ENCODE measurements at places on chromosomes 13 and 19.

DNA sequence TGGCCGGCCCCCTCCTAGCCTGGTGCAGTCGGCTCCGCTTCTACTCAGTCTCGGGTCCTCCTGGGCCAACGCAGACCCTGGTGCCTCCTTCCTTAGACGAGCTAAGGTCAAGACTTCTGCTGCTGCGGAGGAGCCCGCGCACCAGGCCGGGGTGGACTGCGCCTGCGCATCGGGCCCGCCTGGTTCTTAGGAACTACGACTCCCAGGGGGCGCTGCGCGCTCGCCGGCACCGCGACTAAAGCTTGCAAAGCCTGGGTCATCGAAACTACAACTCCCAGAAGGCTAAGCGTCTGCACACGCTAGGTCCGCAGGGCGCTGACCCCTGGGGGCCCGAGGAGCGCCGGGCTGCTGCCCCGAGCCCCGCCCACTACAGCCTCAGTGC, at the start of gene ZNF835:
Gene ZNF835 (minus strand): TSS at position 145 of the 382 bp plus-strand sequence. CDS start 6,559 bp downstream, outside the sequence.
- peak; percentile 75 for DNase-seq

GRCh38 chr13:34412295-34412694, 529.8 kb upstream of the NBEA start:
- no peak for DNase-seq

GRCh38 chr19:4524808-4525562, 6.7 kb upstream of the PLIN4 start:
- peak; percentile 53 for DNase-seq

DNA sequence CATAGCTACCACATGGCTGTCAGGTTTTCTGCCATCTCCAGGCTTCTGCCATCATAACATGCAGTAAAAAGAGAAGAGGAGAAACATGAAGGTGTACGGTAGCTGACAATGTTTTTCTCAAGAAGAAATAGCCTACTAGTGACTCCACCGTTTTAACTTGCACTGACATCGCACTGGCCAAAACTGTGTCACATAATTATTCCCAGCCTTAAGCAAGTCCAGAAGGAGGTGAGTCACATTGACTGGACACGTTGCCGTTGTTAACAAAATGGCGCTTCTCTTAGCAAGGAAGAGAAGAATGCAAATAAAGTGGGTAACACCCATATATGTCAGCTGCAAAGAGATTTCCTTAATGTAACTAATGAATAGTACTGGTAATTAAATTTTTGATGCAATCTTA, 810.4 kb upstream of the SLC10A2 start:
- no peak for DNase-seq

DNA sequence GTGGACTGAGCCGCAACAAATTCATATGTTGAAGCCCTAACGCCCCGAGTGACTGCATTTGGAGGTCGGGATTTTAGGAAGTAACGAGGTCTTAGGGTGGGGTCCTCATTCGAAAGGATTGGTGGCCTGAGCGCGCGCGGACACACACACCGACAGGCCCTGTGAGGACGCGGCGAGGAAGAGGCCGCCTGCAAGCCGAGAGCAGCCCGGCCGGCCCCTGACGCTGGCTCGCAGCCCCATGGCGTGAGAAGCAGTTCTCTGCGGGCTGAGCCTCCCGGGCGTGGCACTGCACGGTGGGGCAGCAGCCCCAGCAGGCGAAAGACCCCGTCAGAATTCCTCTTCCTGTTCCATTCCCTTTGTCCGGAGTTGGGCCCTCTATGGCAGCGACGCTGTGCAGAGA, 131.2 kb downstream of the CRYL1 start:
- DNase-seq, result no peak

DNA sequence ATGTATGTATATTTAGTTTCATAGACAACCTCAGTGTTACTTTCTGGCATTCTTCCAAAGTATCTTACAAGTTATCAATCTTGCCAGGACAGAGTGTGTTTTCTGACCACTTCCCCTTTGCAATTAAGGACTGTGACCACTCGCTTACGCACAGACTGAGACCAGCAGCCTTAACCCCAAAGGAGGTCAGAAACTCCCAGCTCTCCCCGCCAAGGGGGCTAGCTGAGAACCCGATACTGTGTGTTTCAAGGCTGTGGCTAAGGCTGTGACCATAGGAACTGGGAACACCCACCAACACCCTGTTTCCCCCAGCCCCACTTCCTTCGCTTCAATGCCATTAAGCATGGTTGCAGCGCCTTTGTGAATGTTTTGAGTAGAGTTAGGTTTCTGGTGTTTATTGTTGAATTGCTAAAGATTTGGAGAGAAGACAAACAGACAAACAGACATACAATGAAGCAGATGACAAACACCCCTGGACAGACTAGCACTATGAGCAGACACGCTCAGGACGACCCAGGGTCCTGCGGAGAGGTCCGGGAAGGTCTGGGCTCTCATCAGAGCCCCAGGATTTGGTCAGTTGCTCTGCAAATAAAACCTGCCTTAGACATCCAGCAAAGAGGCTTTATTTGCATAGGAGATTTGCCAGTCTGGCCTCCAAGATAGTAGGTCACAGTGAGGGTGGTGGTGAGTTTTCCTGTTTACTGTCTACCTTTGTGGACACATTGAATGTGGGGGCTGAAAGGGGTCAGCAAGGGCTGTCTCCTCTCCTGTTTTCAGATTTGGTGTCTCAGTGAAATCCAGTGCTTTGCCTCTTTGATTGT, 25.0 kb upstream of the TNFSF11 start:
- no peak for DNase-seq

GRCh38 chr13:48493851-48494250, 39.0 kb downstream of the RCBTB2 start:
- no peak for DNase-seq

- no peak for DNase-seq
Measured at GRCh38 chr13:109436841-109437240, 349.5 kb downstream of the IRS2 start.

- DNase-seq, result no peak
Measured at GRCh38 chr13:74910415-74910814, 571.6 kb downstream of the TBC1D4 start.

- peak; percentile 35 for DNase-seq
Measured at GRCh38 chr13:29849731-29850212, 645 bp downstream of the UBL3 start.

DNA sequence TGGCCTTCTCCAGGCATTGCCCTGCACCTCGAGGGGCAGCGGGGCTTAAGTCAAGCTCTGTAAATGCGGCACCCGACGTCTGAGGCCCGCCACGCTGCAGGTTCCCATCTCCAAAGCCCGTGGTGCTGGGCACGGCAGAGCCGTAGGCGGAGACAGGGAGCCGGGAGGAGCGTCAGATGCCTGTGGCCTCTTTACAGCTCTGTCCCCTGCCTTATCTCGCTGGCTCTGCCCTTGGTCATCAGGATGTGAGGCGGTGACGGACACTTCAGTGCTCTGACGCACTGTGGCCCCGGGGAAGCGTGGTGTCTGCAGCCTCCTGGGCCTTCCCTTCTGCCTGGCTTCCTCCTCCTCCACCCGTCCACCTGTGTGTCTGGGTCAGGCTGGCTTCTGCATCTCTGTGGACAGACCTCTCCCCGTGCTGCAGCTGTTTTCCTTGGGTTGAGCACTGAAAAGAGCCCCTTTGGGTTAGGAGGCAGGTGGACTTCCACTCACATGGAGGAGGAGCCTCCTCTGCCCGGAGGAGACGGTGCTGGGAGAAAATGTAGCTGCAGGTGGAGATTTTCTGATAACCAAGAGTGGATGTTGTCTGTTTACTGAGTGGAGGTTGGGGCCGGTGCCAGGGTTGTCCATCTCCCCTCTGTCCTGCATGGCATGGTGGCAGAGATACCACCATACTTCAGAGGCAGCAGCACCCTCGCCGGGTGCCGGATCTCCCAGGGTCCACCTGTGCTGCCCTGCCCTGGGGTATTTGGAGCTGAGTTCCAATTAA, 14.6 kb downstream of the MCF2L start:
- DNase-seq, result no peak

GRCh38 chr13:68948586-68948985, 1159.0 kb upstream of the ATXN8OS start:
- DNase-seq, result no peak

GRCh38 chr13:102680133-102680717, 14.6 kb downstream of the METTL21C start:
- no peak for DNase-seq

DNA sequence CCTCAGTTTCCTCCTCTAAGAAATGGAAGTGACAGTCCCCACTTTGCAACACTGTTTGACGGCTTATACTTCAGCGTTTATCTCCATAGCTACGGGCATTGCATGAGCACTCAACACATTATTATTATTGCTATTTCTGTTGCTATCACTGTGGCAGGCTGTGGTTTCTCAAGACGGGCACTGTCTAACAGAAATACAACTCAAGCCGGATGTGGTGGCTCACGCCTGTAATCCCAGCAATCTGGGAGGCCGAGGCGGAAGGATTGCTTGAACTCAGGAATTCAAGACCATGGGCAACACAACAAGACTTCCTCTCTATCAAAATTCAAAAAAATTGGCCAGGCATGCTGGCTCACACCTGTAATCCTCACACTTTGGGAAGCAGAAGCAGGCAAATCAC, 4.9 kb upstream of the ZSWIM4 start:
- no peak for DNase-seq

GRCh38 chr19:49409441-49410029, 13.7 kb downstream of the PTH2 start:
- peak; percentile 23 for DNase-seq

DNA sequence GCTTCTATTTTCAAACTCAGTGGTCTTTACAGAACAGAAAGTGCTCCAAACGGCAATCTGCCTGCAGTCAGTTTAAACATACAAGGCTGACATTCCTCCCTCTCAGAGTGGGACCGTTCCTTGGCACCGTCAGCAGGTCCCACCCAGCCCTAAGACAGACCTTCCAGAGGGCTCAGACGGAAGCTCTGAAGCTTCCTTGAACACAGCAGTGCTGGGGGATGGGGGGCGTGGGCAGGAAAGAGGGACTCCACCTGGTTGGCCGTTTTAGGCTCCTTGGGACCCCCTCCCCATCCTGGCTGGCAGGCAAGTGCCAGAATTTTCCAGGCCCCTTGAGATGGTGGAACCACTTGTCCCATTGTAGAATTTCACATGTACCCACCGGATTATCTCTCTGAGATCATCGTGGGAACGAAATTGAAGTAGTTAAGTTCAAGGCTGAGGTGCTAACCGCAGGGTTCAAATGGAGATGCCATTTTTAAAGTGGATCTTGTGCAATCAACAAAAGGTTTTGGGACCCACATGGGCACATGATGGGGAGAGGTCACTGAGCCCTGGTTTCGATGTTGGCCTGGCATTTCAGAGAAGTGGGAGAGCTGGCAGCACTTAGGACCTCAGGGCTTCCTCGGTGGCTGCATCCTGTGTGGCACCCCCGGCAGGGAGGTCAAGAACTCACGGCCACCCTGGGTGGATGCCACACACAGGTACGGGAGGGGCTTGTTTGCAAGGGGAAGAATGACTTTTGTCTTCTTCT, 46.2 kb downstream of the KLF2 start:
- DNase-seq, result no peak

- DNase-seq, result no peak
Measured at GRCh38 chr19:14915116-14915515, 26.2 kb upstream of the OR7C2 start.

DNA sequence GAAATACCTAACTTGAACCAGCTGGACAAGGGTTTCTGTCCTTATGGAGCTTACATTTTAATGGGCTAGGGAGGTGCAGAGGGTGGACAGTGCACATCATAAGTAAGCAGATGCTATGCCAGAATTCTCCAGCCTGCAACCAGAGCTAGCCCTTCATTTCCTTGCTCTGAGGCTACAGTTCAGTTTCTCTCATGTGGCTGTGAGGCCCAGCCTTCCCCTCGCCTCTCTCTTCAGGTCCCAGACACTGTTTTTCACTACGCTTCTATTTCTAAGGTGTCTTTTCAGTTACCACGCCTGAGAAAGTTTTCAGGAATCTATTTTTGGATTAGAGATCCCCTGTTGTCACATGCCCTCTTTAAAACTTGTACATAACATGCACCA, 141.9 kb downstream of the PCCA start:
- no peak for DNase-seq

DNA sequence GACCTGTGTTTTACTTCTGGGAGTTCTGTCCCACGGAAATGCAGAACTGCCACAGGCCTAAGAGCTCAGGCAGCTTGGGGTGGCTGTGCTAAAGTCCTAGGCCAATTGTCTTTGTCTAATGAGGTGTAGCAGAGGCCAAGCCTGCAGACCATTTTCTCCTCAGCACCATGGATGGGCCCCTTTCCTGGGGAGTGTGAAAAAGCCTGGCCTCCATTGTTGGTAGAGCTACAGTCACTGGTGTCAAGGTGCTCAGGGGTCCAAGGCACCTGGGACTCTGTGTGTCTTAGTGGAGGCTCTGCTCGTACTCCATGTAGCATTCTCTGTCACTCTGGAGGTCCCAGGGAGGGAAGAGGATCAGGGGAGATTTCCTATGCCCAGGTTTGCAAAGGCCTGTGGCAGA, 329.6 kb downstream of the SLITRK5 start:
- DNase-seq, result no peak

GRCh38 chr19:7078008-7078407, 8.5 kb downstream of the ZNF557 start:
- no peak for DNase-seq

DNA sequence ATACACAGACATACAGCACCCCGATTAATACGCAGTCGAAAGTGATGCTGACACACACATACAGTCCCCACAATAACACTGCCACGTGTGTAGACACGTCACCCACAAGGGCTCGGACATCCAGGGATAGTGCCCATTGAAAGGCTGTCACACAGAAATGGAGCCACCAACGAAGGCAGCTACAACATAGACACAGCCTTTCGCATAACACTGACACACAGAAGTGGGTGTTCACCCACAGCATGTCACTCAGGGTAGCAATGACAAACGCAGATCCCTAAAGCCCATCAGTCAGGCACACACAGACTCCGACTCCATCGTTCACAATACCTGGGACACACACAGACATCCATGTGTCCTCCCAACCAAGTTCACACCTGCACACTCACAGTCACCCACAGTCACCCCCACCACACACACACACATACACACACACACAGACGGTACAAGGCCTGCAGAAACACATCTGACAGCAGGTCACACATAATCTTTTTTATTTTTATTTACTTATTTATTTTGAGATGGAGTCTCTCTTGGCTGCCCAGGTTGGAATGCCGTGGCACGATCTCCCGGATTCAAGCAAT, 10.4 kb upstream of the NANOS3 start:
- no peak for DNase-seq

GRCh38 chr13:30735025-30735871, at the start of gene ALOX5AP:
ALOX5AP (plus strand) TSS chr13:30735543; CDS start chr13:30735606, 63 bp downstream.
- no peak for DNase-seq

DNA sequence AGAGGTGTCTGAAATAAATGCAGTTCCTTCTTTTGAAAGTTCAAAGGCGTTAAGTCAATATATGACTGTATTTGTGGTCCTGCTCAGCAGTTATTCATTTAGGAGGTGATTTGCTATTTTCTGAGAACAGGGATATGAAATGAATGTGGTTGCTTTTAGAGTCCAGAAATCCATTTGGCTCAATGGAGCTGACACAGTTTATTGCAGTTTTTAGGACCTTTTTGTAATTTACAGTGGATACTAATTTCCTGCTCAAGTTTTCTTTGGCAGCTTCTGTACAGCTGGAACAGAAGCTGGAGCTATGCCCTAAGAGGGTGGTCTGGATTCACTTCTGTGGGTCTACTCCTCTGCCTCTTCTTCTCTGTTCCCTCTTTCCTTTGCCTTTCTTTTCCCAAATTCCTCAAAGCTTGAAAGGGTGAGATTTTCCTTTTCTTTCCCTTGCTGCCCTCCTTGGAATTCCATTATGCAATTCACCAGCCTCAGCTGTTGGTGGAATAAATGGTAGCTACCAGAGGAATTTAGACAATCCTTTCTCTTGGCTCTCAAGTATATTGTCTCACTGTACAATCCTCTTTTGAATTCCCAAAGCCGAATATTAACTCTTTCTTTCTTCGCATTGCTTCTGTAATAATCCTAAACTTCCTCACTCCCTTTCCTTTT, 39.9 kb downstream of the ITGBL1 start:
- no peak for DNase-seq

Data from activated CD4-positive, alpha-beta T cell treated with anti-CD3 and anti-CD28 coated beads for 4 hours (primary cell).